ENCODE measurements at places on chromosomes 12 and 14.

DNA sequence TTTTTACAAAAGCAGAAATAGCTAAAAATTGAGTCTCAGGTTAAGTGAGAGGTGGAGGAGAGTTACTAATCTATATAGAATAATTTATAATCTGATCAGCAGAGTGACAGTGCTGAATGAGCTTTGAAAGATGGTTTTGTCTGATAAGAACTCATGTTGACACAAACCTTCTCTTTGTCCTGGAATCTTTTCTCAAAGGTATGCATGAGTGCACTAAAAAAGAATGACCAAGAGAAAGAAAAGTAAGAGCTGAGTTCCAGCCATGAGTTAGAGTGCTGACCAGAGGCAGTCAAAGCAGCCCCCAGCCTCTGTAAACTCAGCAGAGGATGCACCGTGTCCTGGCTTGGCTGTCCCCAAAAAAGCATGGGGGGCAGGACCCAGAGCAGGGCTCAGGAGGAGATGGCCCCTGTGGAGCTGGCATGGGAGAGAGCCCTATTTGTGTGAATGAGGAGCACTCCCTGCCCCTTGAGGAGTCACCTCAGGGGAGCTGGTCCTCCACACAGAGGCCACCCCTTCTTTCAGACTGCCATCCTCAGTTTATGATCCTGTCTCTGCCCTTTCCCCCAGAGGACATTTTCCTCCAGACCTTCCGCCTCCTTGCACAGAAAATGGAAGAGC is 129.8 kb downstream of the SEC23A start:
- no peak for DNase-seq

- no peak for DNase-seq
These were observed 476 bp upstream of the TRAFD1 start for GRCh38 chr12:112124918-112125249.

DNA sequence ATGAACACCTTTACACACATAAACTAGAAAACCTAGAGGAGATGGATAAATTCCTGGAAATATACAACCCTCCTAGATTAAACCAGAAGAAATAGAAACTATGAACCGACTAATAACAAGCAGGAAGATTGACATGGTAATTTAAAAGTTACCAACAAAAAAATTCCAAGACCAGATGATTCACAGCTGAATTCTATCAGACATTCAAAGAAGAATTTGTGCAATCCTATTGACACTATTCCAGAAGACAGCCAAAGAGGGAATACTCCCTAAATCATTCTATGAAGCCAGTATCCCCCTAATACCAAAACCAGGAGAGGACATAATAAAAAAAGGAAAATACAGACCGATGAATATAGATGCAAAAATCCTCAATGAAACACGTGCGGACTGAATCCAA is 102.6 kb upstream of the KRR1 start:
- no peak for DNase-seq

DNA sequence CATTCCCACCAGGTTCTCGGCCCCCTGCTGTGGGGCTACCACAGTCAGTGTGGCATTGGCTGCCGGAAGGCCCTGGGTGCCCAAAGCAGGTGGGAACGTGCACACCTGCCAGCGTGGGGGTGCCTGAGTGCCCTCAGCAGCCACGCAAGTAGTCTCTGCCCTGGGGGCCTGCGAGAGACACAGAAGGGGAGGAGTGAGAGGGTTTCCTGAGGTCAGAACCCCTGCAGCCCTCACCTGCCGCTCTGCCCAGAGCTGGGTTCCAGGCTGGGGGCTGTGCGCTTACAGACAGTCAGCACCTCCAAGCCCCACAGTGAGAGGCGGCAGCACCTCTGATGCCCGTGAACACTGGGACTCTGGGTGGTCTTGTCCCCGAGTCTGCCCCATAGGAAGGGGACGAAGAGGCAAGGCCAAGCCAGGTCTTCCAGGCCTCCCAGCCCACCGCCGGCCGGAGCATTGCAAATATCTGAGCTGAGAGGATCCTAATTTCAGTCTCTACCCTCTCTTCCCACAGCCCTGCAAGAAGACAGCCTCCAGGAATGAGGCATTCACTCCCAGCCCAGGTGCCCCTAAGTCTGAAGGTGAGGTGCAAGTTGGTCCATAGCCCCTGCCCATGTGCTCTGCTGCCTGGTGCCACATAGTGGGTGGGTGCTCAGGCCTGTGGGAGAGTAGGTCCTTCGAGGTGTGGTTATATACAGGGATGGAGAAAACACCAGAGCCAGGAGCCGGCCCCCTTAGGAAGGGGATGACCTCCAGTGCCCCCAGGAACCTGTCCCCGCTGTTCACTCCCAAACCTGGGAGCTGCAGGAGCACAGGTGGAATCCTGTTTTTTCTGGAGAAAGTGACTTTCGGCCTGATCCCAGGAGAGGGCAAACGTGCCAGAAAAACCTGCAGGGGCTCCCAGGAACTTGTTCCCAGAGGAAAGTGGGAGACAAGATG is 291.1 kb upstream of the RTL1 start:
- DNase-seq, result no peak

GRCh38 chr12:126700096-126700495 is 1566.9 kb upstream of the TMEM132C start:
- DNase-seq, result no peak

- no peak for DNase-seq
These were observed 324.8 kb downstream of the C12orf50 start for GRCh38 chr12:87704374-87704773.

DNA sequence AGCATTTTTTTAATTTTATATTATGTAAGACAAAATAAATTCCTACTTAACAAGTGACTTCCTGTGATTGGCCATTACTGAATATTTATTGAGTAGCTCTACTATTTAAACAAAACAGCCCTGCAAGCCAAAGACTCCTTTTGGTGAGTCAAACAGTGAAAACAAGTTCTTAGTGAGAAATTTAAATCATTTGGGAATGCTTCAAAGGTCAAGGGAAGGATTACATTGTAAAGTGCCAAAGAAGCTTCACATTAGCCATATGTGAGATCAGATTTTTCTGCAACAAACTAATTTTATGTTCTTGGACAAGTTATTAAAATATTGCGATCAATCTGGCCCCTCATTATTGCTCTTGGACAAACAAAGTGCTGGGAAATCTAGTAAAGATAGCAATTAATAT is 795.4 kb upstream of the MGAT4C start:
- DNase-seq, result no peak

- no peak for DNase-seq
These were observed 1087.4 kb upstream of the FLRT2 start for GRCh38 chr14:84442521-84442920.
